NCI-H187 (cell line): ENCODE measurements at places on chromosomes 7 and 10.

- no peak for DNase-seq
Measured at GRCh38 chr7:107394831-107395230, 75.0 kb upstream of the GPR22 start.

GRCh38 chr10:74906611-74907198 is 80.3 kb downstream of the KAT6B start:
- no peak for DNase-seq

DNA sequence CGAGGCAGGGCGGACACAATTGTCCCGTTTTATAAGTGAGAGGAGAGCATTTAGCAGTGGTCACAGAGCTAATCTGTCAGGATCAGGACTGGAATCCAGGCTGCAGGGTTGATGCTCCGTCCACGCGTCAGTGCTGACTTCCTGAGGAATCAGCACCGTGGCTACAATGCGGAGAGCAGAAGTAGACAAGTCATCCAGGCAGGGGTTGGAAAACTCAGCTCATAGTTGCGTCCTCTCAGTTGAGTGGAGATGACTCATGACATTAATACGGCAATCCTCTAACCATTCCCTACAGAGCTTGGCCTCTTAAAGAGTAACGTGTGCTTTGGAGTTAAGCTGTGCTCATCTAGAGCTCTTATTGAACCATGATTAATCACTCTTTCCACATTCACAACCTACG is 17.1 kb upstream of the HTR5A start:
- no peak for DNase-seq

GRCh38 chr10:28171468-28172222 is 131.2 kb downstream of the MPP7 start:
- DNase-seq, result no peak

DNA sequence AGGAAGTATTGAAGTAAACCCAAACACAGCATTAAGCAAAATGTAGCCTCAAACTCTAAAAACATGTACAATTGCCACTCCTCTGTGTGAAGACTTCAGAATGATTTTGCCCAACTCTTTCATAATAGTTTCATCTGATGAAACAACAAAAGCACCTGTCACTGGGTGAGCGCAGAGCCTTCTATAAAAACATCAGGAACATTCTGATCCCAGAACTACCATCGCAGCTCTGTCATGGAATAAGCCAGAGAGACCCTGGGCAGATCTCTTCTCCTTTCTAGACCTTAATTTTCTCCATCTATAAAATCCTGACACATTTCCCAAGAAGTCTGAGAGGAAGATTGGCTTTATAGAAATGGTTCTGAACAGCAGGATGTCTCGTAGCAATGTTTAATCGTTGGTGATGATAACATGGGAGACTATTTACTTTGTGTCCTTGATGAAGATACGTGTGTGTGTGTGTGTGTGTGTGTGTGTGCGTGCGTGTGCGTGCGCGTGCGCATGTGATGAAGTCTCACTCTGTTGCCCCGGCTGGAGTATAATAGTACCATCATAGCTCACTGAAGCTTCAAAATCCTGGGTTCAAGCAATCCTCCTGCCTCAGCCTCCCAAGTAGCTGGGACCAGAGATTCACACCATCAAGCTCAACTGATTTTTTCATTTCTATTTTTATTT is 198.0 kb downstream of the KIAA1217 start:
- DNase-seq, result no peak

DNA sequence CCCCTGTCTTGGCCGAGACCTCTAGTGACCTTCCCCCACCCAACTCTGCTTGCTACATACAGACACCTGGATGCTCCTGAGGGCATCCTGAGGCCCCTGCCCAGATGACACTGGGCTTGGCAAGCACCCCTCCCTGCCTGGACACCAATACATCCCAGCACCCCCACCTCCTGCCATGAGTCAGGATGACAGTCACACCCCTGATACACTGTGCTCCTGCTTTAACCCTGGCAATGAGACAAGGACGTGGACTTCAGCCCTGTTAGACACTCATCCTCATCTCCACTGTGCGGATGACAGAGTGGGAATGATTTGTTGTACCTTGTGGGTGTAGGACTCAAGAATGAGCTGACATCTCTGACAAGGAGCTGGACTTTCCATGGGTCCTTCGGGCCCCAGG is 186.3 kb upstream of the ADCY1 start:
- DNase-seq, result no peak

DNA sequence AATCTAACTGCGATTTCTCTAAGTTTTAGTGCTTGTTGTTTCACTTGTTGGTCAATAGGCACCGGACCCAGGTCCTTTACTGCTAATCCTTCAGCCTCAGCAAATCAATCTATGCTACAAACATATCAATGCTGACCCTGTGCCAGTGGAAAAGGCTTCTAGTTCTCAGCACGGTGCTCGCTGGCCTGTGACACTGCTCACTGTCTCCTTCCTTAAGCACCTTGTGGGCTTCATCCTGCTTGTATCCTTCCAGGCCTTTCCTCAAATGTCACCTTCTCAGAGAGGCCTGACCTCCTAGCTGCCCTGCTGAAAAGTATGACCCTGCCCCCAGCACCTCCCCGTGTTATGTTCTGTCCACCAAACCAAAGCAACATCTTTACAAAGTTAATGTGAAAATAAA is 201.2 kb upstream of the FRMD4A start:
- DNase-seq, result no peak

DNA sequence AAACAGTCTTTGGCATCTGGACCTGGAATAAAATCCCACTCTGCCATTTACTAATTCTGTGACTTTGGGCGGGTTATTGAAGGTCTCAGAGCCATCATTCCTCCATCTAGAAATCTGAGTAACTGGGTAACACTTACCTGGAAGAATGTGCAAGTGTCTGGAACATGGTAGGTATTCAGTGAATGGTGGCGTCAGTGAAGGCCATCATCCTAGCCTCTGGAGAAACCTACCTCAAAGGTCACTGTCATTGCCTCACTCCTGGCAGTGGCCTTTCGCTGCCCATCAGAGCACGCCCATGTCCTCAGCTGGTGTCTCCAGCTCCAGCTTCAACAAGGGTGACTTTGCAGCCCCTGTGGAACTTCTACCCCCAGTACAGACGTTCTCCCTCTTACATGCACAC is 4.5 kb downstream of the GAL3ST4 start:
- no peak for DNase-seq

GRCh38 chr10:12513003-12513365 is 163.6 kb downstream of the CAMK1D start:
- no peak for DNase-seq

DNA sequence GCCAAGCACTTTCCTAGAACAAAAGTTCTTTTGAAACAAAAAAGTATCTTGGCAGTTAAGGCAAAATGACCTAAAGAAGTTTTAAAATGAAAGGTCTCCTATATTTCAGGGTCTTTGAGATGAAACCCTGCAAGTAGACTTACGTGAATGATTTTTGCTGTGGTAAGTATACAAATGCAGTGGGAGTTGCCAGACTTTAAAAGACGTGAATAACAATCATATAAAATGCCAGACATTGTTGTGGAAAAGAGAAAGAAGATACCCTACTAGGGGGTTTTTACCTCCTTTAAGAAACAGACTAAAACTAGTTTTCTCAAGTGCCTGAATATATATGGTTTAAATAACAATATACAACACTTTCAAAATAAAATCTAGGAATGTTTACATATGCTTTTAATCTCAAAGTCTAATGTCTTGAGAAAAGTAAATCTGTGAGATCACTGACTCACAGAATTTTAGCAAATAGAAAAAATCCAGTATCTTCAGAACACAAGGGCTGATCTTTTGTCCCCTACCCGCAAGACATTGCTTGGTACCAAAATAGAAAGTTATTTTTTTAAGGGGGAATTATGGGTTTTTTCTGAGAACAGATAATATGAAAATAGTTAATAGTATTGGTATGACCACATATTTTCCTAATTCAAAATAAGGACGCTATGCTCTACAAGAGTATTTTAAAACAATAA is 29.5 kb downstream of the LRRC17 start:
- DNase-seq, result no peak

GRCh38 chr7:36565792-36566356 is 158.4 kb downstream of the AOAH start:
- no peak for DNase-seq

DNA sequence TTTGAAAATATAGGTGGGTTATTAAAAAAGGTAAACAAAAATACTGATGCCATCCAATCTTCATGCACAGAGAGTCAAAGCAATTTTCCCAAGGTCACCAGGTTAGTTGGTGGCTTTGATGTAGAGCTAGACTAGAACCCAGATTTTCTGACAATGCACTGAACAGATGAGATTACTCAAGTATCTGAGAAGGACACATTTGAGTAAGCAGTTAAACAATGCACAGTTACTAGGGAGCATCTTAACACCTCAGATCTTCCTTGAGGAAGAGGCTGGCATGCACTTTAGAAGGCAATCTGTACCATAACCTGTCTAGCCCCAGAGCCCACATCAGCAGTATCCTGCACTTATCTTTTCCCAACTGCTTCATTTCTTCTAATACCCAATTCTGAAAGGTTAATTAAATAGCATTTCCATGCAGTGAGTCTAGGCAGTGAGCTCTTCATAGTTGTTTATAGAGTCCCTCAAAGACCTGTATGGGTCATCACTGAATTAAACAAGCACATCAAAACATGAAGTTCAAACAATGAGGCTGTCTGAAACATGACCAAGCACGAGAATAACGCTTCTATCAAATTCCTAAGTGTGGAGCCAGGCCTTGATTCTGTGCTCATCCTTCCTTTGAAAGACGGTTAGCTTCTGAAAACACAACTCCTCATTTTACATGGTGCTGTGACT is 38.2 kb upstream of the ANK3 start:
- no peak for DNase-seq

GRCh38 chr7:137879357-137880158 is 32.8 kb upstream of the DGKI start:
- DNase-seq, result no peak

DNA sequence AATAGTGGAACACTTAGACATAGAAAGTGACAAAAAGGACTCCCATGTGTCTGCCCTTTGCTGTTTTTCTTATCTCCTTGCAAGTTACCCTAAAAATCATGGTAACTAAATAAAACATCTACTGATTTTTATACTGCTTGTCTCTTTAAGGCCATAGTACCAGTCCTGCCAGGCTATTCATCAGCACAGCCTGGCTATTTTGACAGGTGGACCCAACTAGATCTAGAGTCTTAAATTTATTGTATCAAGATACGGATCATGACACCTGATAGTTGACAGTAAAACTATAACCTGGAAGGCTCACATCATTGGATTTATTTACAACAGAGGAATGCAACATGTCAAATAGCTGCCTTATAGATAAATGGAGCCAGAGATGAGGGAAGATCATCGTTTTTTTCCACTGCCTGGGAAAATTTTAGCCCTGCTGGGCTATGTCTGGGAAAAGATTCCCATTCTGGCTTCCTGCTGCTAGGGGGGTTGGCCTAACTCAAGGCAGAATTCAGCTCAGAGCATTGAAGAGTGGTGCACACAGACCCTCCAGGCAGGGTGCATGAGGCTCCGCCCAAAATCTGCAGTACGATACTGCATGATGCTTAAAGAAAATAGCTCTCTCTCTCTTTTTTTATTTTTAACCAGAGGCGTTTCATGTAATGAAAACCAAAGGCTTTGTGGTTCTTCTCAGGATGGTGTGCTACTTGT is 292.0 kb upstream of the FZD8 start:
- DNase-seq, result no peak

GRCh38 chr7:41084381-41084780 is 618.5 kb downstream of the INHBA start:
- DNase-seq, result no peak

DNA sequence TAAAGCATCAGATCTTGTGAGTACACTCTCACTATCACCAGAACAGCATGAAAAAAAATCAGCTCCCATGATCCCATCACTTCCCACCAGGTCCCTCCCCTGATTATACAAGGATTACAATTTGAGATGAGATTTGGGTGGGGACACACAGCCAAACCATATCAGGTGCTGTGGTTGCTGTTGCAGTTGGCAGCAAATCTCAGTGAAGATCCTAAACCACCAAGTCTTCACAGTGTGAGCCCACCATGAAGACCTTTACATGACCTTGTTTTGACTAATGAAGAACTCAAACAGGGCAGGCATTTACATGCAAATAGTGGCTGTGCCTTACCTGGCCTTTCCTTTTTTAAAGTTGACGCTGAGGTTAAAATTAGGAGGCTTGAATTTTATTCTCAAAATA is 242.6 kb downstream of the ACTR3B start:
- no peak for DNase-seq

DNA sequence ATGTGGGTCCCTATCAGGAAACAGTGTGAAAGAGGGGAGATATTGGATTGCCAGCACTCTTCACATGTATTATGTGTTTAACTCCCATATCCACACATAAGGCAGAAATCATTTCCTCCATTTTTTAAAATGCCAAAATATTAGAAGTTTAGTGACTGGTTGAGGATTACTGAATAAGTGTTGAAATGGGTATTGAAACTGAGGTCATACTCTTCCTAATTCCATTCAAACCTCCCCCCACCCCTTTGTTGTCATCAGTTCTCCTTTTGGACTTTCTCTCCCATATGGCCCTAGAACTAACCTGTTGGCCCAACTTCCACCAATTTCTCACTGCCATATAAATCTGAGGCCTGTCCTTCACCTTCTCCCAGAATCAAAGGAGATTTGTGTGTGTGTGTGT is 81.6 kb downstream of the EVX1 start:
- no peak for DNase-seq

- no peak for DNase-seq
Measured at GRCh38 chr7:102992938-102993717, 80.3 kb downstream of the LRRC17 start.

- no peak for DNase-seq
Measured at GRCh38 chr7:88132725-88133124, 87.1 kb downstream of the SRI start.

DNA sequence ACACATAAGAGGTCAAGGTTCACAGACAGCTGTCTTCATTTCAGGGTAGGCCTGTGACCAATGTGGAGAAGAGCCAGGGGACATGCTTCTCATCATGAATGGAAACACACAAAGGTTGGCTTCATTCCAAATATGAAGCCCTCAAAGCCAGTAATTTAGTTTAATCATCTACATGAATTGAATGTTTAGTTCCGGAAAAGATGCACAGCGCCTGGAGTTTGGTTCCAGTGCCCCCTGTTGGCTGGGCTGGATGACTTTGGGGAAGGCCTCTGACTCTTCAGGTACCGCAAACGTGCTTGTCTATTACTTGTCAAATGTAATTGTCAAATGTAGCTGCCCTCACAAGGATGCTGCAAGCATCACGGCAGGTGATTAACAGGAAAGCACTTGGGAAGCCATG is 130.7 kb downstream of the ADRA2A start:
- peak; percentile 11 for DNase-seq

DNA sequence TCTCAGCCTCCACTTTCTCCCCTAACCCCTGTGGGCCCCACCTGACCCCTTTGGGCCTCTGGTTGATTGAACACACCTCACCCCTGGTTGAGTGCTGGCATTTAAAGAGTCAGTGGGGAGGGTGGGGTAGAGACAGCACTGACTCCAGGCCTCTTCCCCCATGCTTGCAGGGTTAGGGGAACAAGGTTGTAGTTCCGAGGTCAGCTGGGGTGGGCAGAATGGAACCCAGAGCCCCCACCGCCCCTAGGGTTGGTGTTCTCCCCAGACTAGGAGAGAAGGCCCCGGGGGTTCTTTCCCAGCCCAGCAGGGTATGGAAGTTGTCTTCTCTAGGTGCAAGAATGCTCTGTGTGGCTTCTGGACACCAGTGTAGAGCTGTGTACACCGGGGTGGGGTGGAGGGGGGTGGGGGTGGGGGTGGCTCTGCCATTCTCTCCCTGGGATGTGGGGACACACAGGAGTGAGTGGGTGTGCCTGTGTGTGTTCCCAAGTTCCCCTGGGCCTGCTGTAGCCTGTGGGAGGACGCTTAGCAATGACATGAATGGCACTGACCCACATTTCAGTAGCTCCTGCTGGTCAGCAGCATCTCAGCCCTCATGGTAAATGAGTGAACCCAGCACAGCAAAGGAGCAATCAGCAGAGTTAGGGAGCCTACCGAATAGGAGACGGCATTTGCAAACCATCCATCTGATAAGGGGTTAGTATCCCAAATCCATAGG is 33.6 kb downstream of the PRF1 start:
- DNase-seq, result no peak
